Stimulated activated CD8-positive, alpha-beta memory T cell treated with anti-CD3 and anti-CD28 coated beads, Interleukin-4, amount 100 ng/mL, for 1 hour (primary cell): ENCODE measurements at places on chromosomes 11 and 22.

DNA sequence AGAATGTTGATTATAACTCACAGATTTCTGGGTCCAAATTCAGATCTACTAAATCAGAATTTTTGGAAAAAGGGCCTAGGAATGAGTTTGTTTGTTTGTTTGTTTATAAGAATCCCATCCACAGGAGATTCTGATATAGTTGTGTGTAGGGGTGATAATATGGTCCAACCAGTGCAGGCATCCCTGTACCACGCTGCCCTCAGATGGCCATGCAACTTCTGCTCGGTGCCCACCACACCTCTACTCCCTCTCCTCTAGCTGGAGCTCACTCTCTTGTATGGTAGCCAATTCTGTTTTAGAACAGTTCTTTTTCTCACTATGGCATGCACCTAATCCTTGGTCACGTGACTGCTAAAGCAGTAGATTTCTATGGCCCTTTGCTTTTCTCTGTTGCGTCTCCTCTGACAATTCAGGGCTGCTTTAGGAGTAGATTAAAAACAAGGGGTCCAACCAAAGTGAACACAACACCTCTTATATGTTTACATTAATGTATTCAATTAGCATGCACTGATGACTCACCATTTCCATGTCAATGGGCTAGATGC, 103.3 kb upstream of the KCNA4 start:
- DNase-seq = no peak

DNA sequence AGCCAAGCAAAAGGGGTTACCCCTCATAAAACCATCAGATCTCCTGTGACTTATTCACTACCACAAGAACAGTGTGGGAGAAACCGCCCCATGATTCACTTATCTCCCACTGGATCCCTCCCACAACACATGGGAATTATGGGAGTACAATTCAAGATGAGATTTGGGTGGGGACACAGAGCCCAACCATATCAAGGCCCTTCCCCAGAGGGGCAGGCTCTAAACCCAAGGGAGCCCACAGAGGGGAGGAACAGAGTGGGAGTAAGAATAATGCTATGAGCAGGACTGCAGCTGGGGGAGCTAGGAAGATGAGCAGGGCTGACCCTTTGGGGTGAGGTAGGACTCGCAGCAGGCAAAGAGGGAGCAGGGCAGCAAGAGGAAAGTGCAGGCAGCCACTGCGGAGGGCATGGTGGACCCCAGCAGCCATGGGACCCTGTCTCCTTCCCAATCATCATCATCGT, 59.3 kb downstream of the CD82 start:
- no peak for DNase-seq

- DNase-seq = no peak
These were observed 114.0 kb downstream of the GRIK4 start for GRCh38 chr11:120625565-120625964.

DNA sequence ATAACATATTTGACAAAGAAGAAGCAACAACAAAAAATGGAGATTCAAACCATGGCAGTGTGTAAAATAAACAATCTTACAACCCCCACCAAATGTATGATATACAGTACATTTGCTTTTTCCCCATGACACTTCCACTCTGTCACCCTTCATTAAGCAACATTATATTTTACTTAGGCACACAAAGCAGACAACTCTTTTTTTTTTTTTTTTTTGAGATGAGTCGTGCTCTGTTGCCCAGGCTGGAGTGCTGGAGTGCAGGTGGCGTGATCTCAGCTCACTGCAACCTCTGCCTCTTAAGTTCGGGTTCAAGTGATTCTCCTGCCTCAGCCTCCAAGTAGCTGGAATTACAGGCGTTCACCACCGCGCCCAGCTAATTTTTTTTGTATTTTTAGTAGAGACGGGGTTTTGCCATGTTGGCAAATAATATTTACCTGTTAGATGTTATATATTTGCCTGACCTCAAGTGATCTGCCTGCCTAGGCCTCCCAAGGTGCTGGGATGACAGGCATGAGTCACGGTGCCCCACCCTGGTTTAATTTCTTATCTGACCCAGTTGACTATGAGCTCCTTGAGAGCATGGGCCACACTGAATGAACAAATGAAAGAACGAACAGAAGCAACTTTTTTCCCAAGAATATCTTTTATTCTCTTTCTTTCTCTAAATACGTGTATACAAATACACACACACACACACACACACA, 5.5 kb upstream of the PCF11 start:
- DNase-seq = no peak

GRCh38 chr22:17418890-17419324, 49.6 kb downstream of the CECR2 start:
- no peak for DNase-seq

GRCh38 chr11:82523141-82523540, 210.5 kb downstream of the FAM181B start:
- no peak for DNase-seq

DNA sequence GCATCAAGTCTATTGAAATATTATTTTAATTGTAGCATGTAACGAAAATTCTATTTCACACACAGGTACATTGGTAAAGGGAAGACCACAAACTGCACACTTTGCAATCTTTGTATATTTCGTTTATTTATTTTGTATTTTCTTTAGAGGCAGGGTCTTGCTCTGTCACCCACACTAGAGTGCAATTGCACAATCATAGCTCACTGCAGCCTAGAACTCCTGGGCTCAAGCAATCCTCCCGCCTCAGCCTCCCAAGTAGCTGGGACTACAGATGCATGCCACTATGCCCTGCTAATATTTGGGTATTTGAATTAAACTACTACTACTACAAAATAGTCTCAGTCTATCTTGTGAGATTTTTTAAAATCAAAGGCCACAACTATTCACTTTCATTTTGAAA, 42.7 kb downstream of the GAB2 start:
- DNase-seq = no peak

DNA sequence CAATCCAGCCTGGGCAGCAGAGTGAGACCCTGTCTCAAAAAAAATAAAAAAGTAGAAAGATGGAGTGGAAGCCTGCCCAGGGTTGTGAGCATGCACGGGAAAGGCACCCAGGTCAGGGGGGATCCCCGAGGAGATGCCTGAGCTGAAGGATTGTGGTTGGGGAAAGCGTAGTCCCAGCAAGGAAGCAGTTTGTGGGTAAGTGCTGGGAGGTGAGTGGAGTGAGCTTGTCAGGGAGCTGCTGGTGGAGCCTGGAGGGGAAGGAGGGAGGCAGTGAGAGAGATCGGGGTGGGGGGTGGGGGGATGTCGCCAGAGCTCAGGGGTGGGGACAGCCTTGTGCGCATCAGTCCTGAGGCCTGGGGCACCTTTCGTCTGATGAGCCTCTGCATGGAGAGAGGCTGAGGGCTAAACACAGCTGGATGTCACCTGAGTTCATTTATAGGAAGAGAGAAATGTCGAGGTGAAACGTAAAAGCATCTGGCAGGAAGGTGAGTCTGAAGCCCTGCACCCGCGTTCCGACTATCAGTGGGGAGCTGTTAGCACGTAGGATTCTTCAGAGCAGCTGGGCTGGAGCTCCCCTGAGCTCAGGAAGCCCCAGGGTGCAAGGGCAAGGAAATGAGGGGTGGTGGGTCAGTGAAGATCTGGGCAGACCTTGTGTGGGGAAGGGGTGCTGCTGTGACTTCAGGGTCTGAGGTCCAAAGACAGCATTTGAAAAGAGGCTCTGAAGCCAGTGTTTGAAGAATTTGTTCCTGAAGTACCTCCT, 10.2 kb downstream of the TMEM121B start:
- no peak for DNase-seq

- no peak for DNase-seq
These were observed 3.5 kb downstream of the APOL1 start for GRCh38 chr22:36256478-36256877.

DNA sequence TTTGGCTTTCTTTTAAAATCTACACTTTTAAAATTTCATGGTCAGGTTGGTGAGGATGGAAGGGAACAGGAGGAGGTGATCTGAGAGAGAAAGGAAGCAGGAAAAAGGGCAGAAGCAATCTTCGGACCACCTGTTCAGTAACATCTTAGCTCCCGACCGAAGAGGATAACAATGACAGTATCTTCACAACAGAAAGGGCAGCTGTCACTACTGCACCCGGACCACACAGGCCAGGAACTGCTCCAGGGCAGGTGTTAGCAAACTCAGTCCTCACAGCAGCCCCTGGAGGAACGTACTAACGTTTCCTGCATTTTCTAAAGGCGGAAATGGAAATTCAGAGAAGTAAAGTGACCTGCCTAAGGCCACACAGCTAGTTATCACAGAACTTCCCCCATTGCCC, 16.8 kb downstream of the PTPN5 start:
- no peak for DNase-seq

DNA sequence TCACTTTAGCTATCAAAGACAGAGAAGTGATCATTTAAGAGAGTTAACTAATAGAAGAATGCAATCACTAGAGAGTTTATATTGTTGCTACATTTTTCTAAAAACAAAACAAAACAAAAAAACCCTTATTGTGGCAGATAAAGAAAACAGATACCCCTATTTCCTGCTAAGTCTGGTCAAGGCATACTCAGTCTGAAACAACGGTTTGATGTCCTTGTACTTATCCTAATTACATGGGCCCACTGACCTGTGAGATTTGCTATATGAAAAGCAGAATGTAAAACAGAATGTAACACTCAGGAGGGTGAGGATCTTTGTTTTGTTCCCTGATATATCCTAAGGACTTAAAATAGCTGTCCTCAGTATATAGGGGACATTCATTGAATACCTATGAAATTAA, 24.6 kb downstream of the MAML2 start:
- DNase-seq = no peak
